ENCODE measurements at places on chromosomes 2 and 18. TPM values are rescaled to one million over a fixed set of nuclear protein-coding genes. Genes with fewer than 3 reads are reported as not detected.

Gene UNC80
- 7.2 TPM for total RNA-seq

Gene SCN7A
- 3.5 TPM for total RNA-seq

DNA sequence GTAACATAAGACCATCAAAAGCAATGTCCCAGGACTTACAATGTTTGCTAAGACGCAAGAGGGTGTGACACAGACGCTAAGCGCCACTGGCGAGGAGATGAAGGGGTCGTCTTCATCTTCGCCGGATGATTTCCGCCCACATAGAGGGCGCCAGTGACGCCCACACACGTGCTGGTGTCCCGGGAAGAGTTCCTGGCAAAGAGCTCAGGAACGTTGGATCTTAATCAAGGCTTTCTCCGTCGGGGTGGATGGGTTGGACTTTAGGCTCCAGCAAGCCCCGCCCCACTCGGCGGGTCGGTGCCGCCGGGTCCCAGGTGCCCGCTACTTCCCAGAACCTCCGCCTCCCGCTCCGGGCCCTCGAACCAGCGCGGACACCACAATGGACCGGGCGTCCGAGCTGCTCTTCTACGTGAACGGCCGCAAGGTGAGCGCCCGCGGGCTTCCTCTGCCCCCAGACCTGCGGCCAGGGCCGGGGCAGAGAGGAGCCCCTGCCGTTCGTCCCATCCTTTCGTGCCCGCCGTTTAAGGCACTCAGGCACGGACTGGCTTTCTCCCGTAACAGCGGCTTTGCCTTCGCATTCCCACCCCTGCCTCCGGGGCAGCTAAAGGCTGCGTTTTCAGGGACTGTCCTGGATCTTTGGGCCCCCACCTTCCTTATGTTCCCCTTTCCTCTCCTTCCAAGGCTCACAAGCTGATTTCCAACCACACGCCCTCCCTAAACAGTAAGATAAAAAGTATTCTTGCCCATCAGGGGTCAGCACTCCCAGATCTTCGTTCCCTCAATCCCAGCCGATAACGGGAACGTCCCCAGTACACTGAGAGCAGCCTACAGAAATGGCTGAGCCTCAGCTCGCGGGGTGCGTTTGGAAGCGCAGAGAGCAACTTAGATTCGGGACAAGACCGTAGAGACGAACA, at the start of gene AOX1:
TSS of gene AOX1 (plus strand) at position 285 of the 914 bp plus-strand sequence. CDS start at position 380, 95 bp downstream.
- DNase-seq: peak; percentile 93

DNA sequence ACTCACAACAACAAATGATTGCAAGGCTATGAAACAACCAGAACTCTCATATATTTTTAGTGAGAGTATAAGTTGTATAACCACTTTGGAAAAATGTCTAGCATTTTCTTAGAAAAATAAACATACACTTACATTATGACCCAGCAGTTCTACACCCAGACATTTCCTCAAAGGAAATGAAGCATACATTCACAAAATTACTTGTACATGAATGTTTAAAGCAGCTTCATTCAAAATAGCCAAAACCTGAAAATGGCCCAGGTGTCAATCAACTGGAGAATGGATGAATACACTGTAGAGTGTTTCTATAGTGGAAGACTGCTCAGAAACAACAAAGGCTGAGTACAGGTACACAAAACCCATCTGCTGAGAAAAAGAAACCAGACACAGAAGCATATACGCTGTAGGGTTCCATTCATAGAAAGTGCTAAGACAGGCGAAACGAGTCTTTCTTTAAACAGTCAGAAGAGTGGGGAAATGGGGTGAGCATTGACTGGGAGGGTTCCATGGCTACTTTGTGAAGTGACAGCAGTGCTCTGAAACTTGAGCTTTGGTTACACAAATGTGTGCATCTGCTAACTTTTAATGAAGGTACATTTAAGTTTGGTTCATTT, 799.0 kb downstream of the DCDC2C start:
- no peak for DNase-seq

DNA sequence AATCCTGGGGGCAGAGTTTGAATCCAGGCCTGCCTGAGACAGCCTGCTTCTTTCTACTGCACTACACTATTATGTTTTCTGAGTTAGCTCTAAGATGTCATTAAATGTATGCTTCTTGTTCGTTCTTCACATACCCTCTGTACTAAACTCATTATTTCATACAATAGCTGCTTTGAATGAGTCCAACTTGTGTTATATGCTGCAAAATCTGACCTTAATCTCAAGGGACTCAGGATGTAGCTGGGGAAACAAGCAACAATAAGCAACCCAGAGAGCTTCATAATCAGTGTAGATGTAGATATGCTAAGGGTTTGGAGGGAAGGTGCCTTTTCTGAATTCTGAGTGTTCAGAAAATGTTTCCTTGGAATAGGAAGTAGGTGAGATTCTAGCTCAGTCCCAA, 14.4 kb downstream of the FMNL2 start:
- DNase-seq: no peak

DNA sequence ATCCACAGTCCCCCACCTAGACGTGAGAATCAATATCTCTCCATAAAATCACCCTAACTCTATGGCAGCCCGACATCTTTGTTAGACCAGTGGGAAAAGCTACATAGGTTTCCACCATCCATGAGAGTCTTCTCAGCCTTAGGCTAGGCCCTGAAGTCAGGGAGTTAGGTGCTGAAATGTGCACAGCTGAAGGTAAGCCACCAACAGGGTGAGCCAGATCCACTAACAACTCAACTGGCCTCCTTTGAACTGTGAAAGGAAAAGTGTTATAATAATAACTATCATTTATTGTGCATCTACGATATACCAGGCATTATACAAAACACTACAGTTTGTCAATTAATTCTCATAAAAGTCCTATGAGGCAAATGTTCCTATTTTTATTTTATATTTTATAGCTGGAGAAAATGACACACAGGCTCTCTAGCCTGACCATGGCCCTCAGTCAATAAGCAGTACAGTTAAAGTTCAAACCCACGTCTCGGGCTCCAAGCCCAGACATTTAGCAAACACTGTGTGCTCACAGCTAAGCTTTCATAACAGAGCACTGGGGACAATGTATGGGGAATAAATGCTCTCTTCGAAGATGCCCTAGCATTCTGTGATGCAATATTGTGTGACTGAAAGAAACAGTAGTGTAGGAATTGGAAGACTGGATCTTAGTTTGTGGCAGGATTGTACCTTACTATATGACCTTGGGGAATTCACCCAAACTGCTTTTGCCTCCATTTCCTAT, 11.2 kb upstream of the CYP27C1 start:
- DNase-seq: no peak

Data from adrenal gland (tissue), 19 donors.